ENCODE measurements at places on chromosomes 3 and 15.

DNA sequence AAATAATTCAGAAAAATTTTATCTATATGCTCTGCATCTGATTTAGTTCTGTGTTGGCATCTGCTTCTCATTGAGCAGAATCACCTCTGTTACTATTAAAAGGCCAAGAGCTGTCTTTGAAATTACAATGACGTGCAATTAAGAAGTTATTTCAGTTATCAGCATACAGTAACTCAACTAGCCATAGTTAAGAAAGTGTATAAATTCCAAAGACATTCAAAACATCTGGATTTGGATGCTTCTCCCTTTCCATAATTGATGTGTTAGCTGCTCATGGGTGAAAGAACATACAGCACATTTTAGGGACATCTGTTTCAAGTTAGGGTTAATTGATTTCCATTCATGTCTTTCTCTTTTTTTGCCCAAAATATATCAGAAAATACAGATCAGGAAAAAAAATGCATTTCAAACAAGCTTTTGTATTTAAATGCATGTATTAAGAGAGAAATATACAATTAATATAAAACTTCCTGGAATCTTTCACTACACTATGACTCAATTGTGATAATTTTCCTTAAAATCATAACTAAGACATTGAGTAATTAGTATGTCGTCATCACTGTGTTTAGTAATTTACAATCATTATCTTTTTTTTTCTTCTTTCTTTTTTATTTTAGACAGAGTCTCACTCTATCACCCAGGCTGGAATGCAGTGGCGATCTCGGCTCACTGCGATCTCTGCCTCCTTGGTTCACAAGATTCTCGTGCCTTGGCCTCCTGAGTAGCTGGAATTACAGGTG is 82.7 kb upstream of the MBNL1 start:
- DNase-seq, result no peak

- DNase-seq, result no peak
Observed at GRCh38 chr3:104878395-104878794, 488.3 kb upstream of the ALCAM start.

DNA sequence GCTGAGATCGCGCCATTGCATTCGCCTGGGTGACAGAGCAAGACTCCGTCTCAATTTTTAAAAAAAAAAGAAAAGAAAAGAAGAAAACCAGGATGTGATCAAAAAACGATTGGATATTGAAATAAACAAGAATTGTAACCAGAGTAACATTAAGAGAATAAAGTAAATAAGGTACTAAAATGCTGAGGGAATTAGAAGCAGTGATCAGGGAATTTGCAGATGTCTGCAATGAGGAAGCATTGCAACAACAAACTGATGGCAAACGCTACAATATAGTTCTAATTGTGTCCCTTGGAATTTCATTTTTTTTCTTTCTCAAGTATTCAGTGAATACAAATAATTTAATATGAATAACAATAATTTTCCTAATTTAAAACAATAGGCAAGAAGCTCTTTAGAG is 1077.5 kb downstream of the TBL1XR1 start:
- DNase-seq, result no peak

- DNase-seq, result no peak
Observed at GRCh38 chr15:101447168-101447533, 42.4 kb downstream of the PCSK6 start.

DNA sequence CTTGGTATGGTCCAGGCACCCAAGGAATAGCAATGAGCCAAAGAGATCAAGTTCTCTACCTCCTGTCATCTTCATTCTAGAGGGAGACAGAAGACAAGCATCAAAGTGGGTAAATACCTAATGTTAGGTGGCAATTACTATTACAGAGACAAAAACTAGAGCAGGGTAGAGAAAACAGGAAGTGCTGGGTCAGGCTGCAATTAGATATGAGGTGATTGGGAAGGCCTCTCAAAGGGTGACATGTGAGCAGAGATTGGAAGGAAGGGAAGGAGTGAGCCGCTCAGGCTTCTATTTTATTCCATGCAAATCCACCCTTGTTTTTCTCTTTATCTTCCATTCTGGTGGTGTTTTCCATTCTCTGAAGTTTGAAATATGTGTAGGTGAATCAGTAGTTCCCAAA is 37.4 kb downstream of the EBLN2 start:
- no peak for DNase-seq

- DNase-seq, result no peak
Observed at GRCh38 chr3:86104154-86104553, 886.8 kb downstream of the VGLL3 start.

DNA sequence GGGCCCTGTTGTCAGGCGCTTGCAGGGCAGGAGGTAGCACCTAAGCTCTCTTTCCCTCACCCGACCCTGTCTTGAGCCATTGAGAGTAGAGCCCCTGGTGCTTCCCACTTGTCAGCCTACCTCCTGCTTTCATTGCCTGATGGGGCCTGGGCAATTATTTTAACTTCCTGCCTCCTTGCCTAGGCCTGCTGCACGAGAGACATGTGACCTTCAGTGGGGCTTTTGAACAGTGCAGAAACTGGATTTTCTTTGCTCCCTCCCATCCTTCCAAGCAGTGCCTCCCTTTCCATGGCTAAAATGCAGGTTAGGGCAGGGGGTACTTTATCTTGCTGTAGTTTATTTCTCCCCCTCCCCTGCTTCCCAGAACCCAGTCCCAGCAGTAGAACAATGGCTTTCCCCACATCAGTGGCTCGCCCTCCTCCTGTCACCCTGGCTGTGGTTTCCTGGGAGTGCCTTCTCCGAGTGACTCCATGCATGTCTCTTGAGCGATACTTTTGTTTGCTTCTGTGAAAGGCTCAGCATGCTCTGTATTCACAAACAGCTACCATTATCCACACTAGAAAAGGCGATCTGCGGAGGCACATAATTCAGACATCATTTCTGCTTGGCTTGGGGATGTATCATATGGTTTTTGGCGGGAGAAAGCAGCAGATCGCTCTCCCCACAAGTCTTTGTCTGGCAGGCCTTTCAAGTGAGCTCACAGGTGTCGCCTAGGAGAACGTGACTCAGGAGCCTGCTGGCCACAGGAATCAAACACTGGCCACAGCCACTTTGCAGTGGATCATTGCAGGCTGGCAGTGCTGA is 24.1 kb downstream of the PDIA5 start:
- DNase-seq, result peak; percentile 78

DNA sequence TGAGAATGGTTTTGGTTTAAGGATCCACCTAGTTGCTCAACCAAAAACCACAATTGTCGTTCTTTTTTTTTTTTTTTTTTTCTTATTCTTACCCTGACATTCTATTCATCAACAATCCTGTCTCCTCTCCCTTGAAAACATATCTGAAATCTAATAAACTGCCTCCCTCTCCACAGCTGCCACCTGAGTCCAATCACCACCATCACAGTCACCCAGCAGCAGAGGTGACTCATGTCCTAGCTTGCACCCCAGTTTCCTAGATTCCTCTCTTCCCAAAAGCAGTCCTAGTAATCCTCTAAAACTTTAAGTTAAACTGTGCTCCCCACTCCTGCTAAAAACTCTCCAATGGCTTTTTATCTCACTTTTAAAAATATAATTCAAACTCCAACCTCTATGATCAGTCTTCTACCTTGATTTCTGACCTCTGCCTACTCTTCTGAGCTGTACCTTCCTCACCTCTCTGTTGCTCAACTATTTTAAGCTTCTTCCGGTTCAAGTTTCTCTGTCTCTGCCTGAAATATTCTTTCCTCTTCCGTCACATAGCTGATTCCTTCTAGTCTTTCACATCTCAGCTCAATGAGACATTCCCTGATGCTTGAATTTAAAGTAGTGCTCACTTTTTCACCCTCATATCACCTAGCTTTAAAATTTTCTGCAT is 33.7 kb upstream of the RBMS3 start:
- DNase-seq, result no peak

- no peak for DNase-seq
Observed at GRCh38 chr3:66464512-66464894, 36.3 kb downstream of the LRIG1 start.

GRCh38 chr15:83092309-83092976 is 15.0 kb upstream of the TM6SF1 start:
- DNase-seq, result no peak

DNA sequence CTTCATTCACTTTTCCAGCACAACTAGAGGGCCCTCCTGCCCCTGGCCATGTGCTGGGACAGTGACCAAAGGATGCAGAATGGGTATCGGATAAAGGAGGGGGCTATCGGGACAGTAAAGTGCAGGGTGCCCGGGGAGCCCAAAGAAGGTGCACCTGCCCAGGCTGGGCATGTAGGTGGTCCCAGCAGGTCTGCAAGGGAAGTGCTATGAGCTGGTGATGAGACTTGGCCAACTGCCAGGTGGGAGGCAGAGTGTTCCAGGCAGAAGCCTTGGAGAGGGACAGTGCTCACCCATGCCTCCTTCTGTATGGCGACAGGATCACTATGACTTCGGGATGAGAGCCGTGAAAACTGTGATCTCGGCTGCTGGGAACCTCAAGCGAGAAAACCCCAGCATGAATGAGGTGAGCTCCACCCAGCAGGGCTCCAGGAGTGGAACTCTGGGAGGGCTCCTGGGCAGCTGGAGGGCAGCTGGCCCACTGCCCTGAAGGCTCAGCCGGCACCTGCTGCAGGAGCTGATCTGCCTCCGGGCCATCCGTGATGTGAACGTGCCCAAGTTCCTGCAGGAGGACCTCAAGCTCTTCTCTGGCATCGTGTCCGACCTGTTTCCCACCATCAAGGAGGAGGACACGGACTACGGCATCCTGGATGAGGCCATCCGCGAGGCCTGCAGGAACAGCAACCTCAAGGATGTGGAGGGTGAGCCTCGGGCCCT is 48.4 kb downstream of the DNAH1 start:
- DNase-seq, result no peak

Measured in NCI-H1417 (cell line).